ENCODE measurements at places on chromosomes 5 and 9.

GRCh38 chr9:27495480-27496134, 28.5 kb upstream of the IFNK start:
- DNase-seq: no peak

GRCh38 chr5:147479949-147480348, 29.9 kb downstream of the DPYSL3 start:
- no peak for DNase-seq

- DNase-seq: no peak
Measured at GRCh38 chr5:76521240-76521758, 101.9 kb downstream of the F2RL2 start.

DNA sequence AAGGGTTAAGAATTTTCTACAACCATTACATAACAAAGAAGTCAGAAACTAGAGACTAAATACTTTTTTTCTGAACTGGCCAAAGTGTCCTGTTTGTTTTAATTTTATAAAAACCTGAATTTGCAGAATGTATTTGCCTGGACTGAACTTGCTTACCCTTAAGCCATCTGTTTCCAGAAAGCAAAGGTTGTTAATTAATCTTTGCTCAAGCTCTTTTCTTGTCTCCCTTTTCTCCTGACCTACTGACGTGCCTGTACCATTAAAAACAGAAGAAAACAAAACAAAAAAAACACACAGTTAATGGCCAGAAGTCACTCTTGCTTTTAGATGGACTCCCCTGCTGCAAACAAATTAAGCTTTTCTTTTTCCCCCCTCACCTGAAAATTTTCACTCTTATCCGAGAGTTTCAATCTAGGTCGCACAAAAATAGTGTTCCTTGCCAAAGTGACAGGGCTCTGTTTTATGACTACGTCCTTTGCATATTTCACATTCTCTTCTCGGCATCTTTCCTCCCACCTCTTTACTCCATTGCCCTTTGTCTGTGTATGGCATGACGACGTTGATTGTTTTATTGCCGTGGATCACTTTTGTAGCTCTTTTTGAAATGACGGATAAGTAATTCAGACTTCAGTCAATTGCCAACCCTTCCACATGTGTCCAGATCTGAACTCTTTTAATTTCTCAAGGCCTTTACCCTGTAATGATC, 333.8 kb upstream of the GRIN3A start:
- no peak for DNase-seq

DNA sequence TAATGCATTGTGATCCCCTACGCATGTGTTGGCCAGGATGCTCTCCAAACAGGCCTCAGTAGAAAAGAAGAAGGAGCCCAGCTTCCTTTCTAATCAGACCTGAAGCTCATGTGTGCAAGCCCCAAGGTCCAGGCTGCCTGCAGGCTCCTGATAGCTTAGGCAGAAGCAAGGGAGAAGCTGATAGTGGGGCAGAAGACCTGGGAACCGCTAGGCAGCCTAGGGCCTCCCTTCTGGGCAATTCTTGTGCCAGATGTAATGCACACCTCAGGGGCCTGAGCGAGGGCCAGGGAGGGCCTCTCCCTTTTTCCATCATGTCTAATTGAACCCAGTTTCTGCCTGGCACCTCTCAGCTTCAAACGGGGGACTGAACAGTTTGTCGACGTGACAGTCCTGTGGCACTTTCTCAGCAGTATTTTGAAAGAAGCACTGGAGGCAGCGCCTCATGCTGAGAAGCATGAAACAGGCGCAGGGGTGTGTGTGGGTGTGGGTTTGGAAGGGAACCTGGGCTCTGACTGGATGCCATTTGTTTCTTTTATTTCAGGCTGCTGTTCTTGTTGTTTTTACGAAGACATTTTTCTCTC, 212.8 kb downstream of the PIK3R1 start:
- DNase-seq: no peak

DNA sequence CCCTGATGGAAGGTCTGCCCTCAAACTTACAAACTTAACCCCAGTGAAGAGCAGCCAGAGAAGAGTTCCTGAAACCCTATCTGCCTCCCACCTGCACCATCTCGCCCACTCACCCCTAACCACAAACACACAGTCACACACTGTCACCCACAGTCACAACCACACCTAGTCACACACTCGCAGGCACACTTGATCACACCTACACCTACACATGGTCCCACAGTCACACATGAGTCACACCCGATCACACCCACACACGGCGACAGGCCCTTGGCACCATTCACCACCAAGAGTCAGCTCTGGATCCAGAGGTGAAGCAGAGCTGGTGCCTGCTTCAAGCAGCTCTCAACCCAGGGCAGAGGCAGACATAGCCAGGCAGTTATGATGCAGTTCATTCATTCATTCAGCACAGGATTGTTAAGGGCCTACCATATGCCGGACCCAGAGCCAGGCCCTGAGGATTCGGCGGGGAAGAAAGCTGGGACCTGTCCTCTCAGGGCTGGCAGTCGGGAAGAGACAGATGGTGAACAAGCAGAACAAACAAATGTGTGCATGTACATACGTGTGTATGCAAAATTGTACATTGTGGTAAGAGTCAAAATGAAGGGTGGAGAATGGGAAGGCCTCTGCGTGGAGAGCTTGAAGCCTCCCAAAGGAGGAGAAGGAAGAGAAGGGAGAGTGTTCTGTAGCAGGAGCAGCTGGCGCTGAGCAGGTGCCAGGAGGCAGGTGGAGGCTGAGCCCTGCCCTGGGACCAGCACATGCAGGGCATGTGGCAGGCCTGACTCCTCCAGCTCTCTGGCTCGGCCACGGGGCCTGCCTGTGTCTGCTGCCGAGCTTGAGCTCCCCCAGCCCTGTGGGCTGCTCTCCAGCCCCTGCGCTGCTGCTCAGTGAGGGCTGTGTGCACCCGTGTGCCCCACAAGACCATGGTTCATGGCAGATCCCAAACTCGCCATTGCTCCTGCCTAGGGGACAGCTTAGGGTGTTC, 6.4 kb downstream of the TSPAN17 start:
- peak; percentile 47 for DNase-seq

- DNase-seq: peak; percentile 39
Measured at GRCh38 chr5:157744051-157745011, 819 bp downstream of the LSM11 start.

- DNase-seq: no peak
Measured at GRCh38 chr5:170880084-170880483, 18.3 kb downstream of the RANBP17 start.

- DNase-seq: no peak
Measured at GRCh38 chr5:50881407-50881806, 215.0 kb downstream of the PARP8 start.

DNA sequence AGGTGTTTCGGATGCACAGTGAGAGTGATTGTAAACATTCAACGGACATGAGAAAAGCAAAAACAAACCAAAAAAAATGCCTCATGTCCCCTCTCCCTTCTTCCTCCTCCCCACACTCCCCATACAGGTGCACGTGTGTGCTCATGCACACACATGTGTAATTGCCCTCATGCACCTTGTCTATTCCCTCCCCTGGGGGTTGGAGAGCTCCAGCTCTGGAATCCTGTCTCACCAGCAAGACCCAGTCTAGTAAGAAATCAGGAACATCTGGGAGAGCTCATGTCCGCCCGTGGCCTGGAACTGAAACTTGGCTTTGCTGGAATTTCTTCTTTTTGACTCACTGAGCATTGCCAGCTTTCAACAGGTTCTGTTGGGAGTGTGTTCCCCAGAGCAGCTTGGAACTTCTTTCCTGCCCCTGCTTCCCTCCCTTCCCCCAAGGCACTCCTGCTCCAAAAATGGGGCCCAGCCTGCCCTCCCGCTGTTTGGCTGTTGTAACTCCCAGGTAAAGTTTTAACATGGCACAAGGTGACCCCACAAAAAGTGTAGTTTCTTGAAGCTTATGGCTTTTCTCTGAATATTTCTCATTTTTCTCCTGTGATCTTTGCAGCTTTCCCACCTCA, 190.1 kb downstream of the NR3C1 start:
- DNase-seq: no peak

DNA sequence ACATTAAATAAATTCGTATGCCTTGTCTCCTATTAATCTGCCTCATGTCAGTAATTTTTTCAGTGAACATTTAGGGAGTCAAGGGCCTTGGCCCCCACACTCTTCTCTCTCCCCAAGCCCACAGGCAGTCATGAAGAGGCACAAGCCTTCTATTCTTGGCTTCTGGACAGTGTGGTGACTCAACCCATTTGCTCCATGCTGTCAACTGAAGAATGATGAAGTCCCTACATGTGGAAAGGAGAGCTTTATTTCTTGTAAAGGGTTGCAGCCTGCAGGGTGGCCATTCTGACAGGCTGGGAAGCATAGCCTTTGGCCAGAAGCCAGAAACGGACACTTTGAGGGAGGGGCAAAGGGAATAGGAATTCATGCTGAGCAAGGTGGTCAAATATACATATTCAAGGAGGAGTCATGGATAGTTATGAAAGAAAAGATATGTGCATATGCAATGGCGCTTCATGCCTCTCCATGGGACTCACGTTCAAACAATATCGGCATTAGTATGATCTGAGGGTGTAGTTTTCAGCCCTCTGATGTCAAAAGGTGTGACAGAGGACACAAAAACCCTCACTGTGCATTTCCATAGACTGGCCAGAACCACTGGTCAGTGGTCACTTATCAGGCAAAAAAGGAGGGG, 31.3 kb downstream of the ANKRA2 start:
- DNase-seq: no peak
